ENCODE measurements at places on chromosomes 5 and 9.

- no peak for DNase-seq
Observed at GRCh38 chr5:173232499-173233346, 2.3 kb downstream of the NKX2-5 start.

DNA sequence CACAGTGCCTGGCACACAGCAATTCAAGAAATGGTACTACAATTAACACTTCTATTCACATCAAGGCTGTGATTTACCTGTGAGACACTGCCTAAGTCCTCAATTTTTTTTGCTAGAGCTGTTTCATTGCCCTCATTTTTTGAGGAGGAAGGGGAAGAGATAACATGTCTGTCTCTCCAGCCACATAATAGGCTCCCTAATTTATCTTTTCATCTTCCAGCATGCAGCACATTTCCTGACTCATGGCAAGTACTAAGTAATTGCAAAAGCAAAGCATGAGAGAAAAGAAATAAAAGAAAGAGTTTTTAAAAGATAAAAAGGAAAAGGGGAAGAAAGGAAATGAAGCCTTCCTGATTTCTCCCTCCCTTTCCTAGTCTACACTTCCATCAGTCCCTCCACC, 26.9 kb upstream of the RNF38 start:
- no peak for DNase-seq

- DNase-seq, result no peak
Observed at GRCh38 chr5:165029099-165029870, 1523.9 kb downstream of the MAT2B start.

DNA sequence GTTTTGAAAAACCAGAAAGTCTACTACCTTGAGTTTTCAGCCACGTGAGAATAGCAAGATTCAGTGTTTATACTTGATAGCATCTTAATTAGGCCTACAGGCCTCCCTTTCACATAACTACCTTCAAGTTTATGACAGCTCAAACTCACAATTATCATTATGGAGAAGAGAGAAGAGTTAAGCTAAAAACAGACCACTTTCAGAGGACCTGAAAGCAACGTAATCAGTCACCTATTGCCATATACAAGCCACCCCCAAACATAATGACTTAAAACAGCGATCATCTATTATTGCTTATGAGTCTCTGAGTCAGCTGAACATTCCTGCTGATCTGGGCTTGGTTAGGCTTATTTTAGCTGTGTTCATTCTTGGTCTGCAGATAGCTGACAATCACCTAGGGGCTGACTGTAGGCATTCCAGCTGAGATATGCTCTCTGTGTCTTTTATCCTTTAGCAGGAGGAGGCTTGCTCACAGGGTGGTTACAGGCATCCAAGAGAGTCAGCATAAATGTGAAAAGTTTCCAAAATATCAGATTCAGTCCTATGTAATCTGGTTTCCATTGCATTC, 130.9 kb downstream of the COX7C start:
- no peak for DNase-seq

DNA sequence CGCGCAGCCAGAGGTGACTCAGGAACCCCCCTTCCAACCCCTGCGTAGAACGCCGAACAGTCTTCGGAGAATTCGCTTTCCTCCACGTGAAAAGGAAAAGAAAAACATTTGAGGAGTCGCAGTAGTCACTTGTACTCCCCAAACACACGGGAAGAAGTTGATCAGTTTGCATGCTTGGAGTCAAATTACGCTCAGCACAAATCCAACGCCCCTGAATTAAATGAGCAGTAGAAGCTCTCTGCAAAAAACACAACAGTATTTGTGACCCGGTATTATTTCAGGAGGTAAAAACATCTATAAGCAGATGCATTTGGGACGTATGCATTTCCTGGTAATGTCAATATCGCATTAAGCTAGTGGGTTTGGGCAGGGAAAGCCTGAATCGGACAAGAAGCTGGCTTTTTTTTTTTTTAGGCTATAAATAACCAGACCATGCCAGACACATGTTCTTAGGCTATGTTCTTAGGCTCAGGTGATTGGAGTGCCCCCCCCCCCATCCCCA, 854 bp upstream of the ARL15 start:
- no peak for DNase-seq

DNA sequence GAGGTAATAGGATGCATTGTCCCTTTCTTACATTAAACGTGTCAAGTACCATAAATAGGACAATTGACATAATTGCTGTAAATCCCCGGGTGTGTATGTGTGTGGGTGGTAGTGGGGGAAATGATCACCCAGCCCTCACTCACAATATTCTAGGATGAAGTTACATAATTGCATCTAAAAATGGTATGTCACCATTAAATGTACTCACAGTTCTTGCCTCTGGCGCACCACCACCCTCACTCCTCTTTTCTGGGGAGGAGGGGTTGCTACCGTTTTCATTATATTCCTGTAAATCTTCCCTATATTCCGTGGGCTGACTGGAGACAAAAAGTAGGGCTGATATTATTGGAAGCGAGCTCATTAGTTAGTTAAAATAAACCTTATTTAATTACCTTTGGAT, 563.8 kb downstream of the TLR4 start:
- DNase-seq, result no peak

GRCh38 chr5:144142139-144142823, 28.2 kb downstream of the YIPF5 start:
- DNase-seq, result peak; percentile 65

DNA sequence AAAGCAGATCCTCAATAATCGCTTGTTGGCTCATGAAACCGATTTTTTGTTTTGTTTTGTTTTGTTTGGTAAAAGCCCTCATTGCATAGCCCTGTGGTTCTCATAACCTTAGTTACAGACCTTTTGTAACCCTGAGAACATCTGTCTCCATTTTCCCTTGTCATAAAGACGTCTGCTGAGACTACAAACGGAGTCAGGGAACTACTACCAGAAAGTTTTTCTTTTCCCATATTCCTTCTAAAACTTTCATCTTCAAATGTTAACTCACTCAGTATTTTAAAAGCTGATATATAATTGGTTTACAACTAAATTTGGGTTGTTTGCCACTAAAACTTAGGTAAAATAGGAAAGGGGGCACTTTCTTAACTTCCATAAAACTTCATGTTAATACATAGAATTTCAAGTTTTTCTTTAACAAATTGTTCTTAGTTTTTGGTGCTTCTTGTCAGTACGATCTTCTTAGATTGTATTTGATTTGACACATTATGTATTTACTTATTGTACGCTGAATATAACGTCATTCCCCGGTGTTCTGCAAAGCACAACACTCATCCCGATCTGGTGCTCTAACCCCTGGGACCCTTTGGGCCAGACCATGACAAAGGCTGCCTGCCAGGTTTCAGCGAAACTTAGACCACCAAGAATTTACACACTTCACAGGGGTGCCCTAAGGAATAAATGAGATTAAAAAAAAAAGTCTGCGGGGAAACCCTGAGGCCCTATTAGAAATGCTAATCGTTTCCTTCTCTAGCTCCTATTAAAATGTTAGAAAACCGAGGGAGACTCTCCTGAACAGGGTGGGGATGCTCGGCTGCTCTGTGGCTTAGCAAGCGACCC, 1.1 kb upstream of the ANP32B start:
- DNase-seq, result peak; percentile 34

DNA sequence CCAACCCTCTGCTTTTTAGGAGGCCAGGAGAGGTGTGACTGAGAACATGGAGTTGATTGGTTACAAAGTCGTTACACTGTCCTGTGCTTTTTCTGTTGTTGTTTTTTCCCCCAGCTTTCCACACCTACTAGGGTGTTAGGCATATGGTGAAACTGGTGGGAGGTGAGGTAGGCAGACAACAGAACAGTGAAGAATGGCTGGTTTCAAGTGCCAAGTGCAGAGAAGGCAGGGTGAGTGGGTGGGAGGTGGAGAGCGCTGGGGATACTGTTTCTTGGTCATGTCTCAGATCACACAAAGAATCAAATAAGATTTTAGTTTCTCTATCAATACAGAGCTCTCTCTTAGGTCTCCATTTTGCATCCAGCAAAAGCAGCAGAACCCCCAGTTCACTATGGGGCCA, 2.2 kb upstream of the SPTAN1 start:
- no peak for DNase-seq

DNA sequence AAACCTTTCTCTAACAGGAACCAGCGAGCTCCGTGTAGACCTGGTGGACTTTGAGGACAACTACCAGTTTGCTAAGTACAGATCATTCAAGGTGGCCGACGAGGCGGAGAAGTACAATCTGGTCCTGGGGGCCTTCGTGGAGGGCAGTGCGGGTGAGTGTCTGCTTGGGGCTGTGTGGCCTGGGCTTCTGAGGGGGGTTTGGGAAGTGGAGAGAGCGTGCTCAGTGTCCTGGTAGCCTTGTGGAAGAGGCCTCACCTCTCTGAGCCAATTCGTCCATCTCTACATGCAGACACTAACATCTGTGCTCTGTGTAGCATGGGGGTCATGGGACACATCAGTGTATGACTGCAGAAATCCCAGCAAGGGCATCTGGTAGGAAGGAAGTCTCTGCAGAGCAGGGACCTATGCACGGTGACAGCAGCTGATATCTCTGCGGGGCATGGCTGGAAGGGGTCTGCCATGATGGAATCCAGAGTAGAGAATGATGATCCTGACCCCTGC, 5.9 kb downstream of the FCN2 start:
- no peak for DNase-seq

DNA sequence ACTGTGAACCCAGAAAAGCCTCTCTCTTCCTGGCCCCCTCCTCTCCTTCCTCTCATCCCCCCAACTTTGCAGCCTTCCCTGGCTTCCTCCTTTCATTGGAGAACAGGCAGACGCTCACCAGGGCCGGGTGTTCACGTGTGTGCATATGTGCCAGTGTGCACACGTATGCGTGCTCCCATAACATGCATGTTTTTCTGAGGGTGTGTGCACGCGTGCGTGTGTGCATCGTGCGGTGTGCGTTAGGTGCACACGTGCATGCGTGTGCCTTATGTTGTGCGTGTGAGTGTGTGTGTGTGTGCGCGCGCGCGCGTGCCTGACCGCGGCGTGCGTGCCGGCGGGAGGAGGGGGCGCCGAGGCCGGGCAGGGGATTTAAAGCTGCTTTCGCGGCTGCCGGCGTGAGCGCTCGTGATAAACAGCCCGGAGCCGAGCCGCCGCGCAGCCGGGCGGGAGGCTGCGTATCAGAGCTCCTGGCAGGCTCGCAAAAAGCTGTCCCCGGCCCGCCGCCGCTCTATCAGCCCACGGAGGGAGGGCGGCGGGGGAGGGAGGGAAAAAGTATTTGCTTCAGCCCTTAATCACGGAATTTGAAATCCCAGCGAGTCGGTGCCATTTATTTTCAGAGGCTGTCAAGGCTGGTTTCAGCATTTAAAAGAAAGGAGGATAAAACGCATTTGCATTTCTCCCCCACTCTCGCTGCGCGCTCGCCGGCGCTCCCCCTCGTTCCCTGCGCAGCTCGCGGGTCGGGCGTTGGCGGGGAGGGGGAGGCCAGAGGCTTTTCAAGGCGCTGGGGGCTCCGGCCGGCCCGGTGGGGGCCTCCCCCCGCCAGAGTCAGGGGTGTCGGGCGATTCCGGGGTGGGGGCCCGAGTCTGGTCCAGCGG, 183.9 kb downstream of the C9orf50 start:
- DNase-seq, result no peak

- no peak for DNase-seq
Observed at GRCh38 chr9:117325831-117326230, 89.0 kb downstream of the ASTN2 start.

DNA sequence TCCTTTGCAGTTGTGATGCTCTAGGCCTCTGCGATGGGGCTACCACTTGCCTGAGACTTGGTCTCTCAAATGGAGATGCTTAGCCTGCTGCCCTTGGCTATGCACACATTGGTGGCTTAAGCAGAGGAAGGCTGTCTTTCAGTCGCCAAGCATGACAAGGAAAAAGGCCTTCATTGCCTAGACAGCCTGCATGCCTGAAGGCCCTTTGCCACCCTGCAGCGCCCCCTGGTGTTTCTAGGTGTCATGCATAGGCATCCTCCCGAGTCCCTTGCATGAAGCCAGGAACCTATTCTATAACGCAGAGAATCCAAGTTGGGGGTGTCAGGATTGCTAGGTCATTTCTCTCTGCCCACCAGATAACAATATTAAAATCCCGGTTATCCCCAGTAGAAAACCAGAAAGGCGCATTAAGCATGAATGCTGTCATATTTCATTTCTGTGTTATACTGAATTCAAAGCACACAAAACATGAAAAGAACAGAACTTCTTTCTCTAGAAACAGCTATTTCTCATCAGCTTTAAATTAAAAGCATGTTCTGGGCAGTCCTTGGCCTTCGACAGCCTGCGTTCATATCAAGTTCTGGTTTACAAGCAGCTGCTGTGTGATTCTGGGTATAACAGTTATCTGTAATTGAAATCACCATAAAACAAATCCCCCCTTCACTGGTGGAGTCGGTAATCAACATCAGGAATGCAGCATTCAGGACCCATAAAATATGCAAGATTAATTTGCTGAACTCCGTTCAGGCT, 59.7 kb upstream of the TRPC7 start:
- DNase-seq, result peak; percentile 25

DNA sequence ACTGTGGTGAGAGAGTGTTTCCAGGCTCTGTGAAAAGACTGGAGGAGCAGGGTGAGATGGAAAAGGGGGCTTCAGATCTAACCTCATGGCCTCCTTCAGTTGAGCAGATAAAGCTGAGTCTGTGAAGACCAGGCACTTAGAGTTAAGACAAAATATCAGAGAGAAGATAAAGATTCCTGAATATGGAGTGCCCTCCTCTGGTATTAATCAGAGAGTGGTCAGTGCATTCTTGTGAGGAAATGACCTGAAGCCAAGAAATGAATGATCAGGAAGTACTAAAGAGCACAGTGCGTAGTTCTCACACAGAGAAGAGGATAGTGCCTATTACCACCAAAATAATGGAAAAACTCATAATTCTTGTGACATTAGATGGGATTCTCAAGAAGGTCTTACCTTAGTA, 1417.0 kb upstream of the ACO1 start:
- no peak for DNase-seq

- DNase-seq, result no peak
Observed at GRCh38 chr5:67149057-67149950, 47.3 kb downstream of the CD180 start.

DNA sequence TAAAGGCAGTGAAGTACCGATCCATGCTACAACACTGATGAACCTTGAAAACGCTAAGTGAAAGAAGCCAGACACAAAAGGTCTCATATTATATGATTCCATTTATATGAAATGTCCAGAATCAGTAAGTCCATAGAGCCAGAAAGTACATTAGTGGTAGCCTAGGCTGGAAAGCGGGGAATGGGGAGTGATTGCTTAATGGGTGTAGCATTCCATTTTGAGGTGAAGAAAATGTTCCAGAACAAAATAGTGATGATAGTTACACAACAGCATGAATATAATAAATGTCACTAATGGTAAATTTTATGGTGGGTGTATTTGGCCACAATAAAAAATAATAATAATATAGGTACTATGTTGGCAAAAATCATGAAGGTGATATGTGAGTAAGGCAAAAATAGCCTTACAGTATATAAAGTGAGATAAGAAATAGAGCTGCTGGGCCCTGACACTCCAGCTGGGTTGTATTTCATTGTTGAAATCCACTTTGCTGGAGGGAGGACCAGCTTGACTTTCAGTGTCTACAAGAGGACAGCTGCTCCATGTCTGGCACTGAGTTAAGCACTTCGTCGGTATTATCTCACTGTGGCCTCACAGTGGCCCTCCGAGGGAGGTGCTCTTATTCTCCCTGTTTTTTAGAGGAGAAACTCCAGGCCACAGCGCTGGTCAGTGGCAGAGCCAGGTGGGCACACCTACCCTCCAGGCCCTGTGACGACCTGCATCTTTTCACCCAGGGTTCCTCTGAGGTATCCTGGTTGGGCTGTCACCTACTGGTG, 22.4 kb upstream of the ANGPTL2 start:
- peak; percentile 33 for DNase-seq
